HTR-8/SVneo (cell line): ENCODE measurements at places on chromosomes 7 and 10.

DNA sequence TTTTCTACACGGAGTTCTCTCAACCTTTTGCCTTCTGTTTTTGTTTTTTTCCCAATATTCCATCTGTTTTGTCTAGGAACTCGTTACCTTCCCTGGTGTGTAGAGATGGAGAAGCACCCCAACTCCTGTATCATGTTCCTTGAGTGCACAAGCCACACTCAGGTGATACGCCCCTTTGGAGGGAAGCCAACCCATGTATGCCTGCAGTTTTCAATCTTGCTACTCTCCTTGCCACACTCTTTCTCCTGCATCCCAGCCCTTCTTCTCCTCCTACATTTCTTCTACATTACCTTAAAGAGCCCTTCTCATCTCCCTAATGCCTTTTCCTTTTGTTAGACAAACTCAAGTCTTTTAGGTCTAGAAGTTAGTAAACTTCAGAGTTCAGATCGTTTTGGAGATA, 10.2 kb upstream of the SP4 start:
- no peak for DNase-seq

- DNase-seq, result no peak
Measured at GRCh38 chr10:60446070-60446833, 56.6 kb upstream of the ANK3 start.

DNA sequence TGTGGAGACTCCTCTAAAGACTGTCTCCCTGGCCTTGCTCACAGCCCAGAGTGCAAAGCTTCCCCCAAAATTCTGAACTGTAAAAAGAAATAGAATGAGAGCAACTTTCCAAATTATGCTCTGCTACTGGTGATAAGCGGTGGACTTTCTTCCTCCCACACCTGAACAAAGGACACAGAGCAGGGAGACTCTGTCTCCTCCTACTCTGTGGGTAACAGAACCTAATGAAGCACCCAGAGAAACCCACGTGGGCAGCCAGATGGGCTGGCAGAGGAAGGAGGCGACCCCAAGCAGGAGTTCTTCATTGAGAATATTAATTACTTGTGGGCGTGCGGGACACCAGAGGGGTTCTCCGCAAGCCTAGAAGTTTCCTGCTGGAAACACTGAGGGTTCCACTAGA, 139.5 kb downstream of the KMT2E start:
- no peak for DNase-seq

GRCh38 chr7:149180722-149181449, 14.5 kb upstream of the ZNF282 start:
- DNase-seq, result no peak

DNA sequence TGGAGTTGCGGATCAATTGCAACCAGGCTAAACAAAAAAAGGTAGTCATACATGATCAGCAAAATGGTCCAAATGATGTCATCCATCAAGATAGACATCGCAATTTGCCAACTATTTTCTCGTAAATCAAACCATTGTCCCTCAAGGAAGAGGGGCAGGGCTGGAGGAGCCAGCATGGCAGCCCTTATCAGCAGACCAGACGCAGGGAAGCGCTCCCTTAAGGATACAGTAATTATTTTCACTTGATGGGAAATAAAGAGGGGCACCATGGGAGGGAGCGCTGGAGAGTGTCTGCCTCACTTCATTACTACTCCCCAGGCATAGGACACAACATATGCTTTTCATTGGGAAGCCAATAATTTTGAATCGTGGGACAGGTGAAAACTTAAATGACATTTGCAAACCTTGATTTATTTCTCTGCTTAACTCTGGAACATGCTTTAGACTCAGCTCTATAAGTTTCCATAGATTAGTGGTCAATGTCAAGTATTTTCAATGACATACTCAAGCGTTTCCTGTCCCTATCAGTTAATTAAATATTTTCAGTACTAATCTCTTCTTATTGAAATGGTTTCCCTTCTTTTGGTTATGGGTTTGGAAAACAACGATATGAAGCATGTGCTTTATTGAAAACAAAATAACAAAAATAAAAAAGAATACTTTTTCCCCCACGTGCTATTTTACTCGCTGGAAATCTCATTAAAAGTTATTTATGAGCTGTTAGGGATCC, 202.4 kb upstream of the HABP2 start:
- no peak for DNase-seq

DNA sequence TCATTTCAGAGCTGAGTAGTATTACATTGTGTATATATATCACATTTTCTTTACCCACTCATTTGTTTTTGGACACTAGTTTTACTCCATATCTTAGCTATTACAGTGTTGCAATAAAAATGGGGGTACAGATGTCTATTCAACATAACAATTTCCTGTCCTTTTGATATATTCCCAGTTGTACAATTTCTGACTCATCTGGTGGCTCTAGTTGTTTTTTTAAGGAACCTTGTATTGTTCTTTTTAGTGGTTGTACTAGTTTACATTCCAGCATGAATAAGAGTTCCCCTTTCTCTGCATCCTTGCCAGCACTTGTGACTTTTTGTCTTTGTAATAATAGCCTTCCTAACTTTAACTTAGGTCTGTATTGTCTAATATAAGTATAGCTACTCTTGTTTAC, 739.9 kb downstream of the XPNPEP1 start:
- DNase-seq, result no peak

GRCh38 chr7:142956951-142957623, 5.1 kb downstream of the KEL start:
- no peak for DNase-seq

- DNase-seq, result no peak
Measured at GRCh38 chr7:35849158-35849831, 48.4 kb downstream of the SEPTIN7 start.

- DNase-seq, result peak; percentile 6
Measured at GRCh38 chr10:89206402-89207180, 526 bp downstream of the CH25H start.

- no peak for DNase-seq
Measured at GRCh38 chr10:8144496-8144895, 90.0 kb downstream of the GATA3 start.

DNA sequence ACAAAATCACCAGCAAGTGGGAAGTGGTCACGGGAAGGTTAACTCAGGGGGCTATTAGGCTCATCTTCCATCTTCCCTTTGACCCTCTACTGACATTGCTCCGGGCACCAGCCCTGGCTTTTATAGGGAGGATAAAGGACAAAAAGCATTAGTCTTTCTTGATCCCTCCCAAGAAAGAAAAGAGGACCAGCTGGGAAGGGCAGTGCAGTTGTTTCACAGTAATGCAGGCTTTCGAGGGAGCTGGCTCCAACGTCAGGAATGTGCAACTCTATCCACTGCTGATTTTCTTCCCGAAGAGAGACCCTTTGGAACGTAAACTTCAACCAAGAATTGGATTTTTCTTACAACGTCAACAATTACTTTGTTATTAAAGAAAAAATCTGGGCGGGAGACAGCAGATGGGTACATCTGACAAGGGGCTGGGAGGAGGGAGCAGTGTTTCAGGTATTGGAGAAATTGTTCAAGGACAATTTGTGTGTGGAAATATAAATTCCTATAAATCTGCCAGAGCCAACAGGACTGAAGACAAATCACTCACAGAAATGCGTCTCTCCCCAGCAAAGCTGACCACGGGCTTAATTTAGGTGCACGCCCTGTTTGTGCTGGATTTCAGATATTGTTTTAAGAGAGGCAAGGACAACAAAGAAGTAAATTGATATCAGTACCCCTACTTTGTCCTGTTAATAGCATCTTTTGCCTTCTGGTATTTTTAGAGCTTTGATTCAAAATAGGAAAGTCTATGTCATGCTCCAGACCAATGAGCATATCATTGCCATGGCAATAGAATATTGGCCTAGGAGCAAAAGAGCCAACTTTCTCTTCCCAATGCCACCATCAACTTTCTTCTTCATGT, 23.4 kb upstream of the ARID5B start:
- DNase-seq, result no peak

DNA sequence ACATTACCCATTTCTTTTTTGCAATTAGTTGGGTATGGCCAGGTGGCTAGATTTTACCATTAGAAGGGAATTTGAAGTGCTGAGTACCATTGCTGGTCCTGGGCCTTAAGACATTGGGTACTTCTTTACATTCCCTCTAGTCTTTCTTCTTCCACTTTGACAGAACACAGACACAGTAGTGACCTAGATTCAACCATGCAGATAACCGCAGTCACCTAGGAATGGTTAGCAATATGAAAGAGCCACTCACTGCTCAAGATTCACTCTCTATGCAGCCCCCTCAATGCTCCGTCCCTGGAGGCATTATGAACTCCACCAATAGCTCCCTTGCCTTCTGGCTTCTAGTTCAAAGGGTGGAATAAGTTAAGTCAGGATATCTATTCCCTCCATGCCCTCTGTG, 16.2 kb upstream of the PON1 start:
- DNase-seq, result no peak

DNA sequence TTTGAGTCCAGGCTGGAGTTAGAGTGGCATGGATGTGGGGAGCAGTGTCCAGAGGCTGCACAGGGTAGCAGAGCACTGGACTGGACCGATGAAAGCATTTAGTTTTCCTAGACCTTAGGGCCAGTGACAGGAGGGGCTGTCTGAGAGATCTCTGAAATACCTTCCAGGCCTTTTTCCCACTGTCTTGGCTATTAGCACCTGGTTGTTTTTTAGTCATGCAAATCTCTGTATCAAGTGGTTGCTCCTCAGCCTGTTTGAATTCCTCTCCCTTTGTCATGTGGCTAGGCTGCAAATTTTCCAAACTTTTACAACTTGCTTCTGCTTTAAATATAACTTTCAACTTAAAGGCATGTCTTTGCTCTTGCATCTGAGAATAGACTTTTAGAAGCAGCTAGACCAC, 504.3 kb upstream of the VSTM2A start:
- no peak for DNase-seq

DNA sequence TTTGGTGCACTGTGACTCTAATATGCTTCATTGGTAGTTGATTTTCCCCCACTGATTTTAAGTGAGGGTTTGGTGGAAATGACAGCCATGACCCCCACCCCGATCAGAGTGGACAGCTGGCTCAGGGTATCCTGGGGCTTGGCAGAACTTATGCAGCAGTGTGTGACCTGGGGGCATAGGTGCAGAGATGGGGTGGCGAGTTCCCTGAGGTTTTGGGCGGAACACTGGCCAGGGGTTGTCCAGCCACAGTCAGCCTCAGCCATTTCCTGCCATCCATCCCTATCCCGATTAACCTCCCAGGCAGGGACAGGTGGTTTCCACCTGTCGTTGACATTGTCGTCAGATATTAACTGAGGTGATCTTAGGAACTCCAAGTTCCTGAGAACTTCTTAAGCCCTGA, 155.8 kb upstream of the CHST15 start:
- DNase-seq, result no peak

GRCh38 chr10:11153245-11153644, 135.6 kb downstream of the CELF2 start:
- DNase-seq, result no peak

DNA sequence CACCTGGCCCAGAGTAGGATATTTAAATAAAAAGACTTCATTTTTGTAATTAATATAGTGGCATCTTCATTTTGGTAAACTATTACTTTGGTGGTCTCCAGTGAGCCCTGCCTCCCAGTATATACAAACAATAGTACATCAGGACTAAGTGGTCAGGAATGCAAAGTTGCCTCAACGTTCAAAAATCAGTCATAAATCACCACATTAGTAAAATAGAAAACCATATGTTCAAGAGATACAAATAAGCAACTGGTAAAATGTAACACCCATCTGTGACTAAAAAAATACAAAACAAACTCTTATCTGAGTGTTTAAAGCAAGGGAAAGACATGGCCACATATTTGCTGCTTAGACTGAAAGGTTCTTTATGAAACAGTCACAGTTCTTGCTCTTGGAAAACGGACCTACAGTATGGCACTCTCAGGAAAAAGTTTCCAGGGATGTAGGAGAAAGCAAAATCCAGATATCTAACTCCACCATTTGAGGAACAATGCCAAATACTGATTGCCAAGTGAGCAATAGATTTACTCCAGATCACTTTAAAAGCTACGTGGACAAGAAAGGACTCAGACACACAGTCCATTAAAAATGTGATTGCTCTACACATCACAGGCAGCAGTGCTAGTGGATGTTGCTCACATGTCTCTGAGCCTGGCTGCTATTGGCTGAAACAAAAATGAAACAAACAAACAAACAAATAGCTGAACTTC, 15.1 kb upstream of the RHOBTB1 start:
- DNase-seq, result no peak

DNA sequence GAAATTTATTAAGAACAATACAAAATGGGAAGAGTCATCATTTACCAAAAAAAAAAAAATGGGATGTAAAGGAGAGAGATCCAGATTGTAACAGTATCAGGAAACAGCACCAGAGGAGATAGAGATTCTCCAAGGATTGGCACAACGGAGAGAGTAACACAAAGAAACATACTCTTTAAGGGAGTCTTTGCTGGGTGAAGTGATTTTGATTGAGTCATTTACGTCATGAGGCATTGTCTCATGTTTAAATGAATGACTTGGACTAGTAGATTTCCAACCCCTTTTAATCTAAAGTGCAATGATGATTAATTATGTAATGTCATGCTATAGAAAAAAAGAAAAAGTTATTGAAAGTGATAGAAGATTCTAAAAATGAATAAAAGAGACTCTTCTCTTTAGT, 68.8 kb downstream of the ITGB8 start:
- no peak for DNase-seq

GRCh38 chr7:105932835-105933477, 30.1 kb upstream of the CDHR3 start:
- DNase-seq, result no peak

DNA sequence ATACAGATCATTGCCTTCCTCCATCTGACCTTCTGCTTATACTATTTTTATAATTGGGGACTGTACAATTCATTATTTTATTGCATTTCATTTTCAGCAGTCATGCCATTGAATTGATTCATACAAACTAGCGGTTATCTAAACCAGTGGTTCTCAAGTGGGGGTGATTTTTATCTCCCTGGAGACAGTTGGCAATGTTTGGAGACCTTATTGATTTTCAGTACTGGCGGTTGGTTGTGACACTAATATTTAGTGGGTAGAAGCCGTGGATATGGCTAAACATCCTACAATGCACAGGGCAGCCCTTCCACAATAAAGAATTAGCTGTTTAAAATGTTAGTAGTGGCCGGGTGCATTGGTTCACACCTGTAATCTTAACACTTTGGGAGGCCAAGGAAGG, 765.9 kb downstream of the LRMDA start:
- DNase-seq, result no peak

DNA sequence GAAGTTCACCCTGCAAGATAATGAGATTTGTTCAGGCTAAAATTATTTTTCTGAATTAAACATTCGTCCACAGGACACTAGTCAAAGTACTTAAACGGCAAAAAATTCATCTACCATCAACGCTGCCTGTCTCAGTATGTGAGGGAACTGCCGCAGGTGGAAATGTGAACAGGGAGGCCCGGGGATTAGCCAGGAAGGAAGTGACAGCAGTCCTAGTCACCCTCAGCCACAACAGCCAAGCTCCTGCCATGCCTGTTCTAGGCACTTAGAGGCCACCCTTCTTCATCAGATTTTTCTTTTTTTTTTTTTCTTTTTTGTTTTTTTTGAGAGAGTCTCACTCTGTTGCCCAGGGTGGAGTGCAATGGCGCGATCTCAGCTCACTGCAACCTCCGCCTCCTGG, 9.4 kb downstream of the NUDT5 start:
- DNase-seq, result no peak

- DNase-seq, result no peak
Measured at GRCh38 chr7:116399819-116400218, 99.7 kb upstream of the CAV2 start.
